ENCODE measurements at places on chromosomes 1 and 21.

DNA sequence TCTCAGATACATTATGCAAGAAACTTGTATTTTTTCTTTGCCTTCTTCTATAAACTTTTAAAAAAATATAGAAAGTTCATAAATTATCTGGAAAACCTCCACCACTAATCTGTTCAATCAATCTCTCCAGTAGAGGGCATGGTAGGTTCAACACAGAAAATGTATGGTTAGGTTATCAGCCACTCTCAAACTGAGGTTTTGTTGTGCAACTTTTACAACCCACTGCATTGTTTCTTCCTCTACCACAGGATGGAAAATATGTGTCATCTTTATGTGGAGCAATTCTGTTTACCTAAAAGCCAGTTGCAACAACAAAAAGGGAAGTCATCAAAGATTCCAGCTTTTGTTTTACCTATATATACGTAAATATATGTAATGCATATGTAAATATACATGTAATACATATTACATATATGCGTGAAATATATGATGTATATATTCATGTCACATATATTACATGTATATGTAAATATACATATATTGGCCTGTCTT lies 3.0 kb upstream of the RGS2 start:
- peak; percentile 97 for DNase-seq

GRCh38 chr1:21724098-21724497 lies 54.9 kb upstream of the RAP1GAP start:
- no peak for DNase-seq

DNA sequence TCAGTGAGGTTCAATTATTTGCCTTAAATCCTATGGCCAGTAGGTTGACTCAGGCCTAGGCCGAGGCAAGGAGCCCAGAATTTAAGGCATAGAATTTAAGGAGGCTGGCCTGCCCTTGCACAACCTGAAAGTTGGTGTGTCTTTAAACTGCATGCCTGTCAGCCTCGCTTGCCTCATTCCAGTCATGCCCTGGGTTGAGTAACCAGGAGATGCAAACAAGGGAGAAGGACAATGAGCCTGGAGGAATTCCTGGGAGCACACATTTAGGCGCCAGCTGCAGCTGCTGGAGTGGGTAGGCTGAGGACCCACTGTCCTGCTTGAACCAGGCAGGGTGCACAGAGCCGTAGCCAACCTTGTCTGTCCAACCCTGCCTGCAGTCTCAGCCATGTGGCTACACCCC lies 11.7 kb downstream of the CD2 start:
- no peak for DNase-seq

GRCh38 chr1:150799089-150799488 lies 9.0 kb downstream of the CTSK start:
- no peak for DNase-seq

GRCh38 chr1:161330346-161330745 lies 16.2 kb downstream of the SDHC start:
- no peak for DNase-seq

- DNase-seq = no peak
Measured at GRCh38 chr1:61322008-61322744, 239.8 kb downstream of the NFIA start.

GRCh38 chr1:80656014-80656636 lies 1144.6 kb upstream of the ADGRL2 start:
- peak; percentile 14 for DNase-seq

GRCh38 chr1:167774710-167775109 lies 52.9 kb downstream of the MPZL1 start:
- DNase-seq = no peak

DNA sequence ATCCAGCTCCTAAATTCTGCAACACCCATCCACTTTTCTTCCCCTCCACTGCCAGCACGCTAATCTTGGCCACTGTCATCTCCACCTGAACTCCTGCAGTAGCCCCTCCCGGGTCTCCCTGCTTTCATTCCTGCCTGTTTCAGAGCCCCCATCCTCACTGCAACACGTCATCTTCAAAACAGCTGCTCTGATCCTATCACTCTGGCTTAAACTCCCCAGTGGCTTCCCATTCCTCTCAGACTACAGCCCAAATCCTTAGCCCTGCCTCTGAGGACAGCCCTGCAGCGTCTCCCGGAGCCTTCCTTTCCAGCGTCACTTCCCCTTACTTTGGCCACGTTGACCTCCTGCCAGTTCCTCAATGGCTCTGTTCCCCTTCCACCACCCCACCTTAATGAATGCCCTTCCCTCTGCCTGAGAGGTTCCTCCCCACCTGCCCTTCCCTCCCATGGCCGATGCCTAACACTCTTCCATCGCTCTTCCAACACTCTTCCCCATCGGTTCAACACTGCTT lies 22.9 kb upstream of the IFNAR2 start:
- DNase-seq = no peak

DNA sequence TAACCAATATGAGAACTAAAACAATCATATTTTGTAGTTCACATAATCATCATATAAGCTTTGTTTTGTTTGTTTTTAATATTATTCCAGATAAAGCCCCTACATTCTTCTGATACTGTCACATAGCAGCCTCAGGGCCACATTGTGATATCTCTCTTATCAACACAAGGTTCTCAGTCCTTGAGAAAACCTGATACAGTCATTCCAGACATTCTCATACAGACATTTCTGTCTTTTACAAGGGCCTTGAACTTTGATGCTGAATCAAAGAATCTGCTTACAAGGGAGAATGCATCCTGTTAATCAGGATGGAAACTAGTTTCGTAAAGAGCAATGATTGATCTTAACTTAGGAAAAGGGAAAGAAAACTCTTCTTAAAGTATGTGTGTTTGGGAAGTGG lies 12.7 kb upstream of the VCAM1 start:
- DNase-seq = no peak

DNA sequence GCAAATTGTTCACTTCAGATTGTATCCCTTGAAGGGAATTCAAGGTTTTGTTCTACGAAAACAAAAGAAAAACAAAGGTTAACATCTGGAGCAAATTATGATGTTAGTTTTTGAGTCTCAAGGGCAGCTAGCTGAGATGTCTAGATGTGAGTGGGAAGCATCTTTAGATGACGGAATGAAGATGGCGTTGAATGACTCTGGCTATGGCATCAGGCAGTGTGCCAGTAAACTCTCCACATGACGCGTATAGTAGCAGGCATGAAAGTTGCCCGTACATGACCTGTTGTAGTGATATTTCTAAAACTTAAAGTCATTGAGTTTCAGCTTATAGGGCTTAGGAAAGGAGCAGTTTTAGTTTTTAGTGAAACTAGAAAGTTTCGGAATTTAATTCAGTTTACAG lies 12.3 kb upstream of the SDC3 start:
- peak; percentile 18 for DNase-seq

Measured in OCI-M1 (cell line).